Sigmoid colon (tissue), 7 donors: ENCODE measurements at places on chromosomes 2 and 18.

- DNase-seq, result no peak
- no peak overlapping the region for H3K27ac ChIP-seq
- no peaks in the 10 kb centered on the region for H3K27me3 ChIP-seq
These were observed 230.7 kb downstream of the TXNL1 start for GRCh38 chr18:56407646-56408180.

GRCh38 chr2:85525567-85525966, 13.4 kb upstream of the MAT2A start:
- H3K27me3 ChIP-seq, result no peaks in the 10 kb centered on the region
- H3K4me3 ChIP-seq, result no peak overlapping the region
- H3K27ac ChIP-seq, result no peak overlapping the region

- H3K27me3 ChIP-seq, result no peaks in the 10 kb centered on the region
- H3K4me1 ChIP-seq, result no peaks in the 10 kb centered on the region
- H3K4me3 ChIP-seq, result no peak overlapping the region
- H3K27ac ChIP-seq, result peak overlapping the region; percentile 11
- no peaks in the 10 kb centered on the region for H3K36me3 ChIP-seq
These were observed 4.9 kb upstream of the HS6ST1 start for GRCh38 chr2:128323555-128323931.

DNA sequence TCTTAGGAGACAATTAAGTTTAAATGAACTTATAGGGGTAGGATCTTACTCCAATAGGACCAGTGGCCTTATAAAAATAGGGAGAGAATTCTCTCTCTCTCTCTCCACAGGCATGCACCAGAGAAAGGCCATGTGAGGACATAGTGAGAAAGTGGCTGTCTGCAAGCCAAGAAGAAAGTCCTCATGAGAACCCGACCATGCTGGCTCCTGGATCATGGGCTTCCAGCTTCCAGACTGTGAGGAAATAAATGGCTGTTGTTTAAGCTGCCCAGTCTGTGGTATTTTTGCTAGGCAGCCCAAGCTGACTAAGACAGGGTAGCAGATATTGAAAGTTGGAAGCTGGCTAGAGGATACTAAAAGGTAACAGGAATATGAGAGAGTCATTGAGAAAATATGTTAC, 454.0 kb downstream of the NBAS start:
- no peak for DNase-seq
- no peak overlapping the region for H3K4me3 ChIP-seq
- H3K27me3 ChIP-seq, result no peaks in the 10 kb centered on the region
- H3K36me3 ChIP-seq, result no peaks in the 10 kb centered on the region
- no peak overlapping the region for H3K27ac ChIP-seq

DNA sequence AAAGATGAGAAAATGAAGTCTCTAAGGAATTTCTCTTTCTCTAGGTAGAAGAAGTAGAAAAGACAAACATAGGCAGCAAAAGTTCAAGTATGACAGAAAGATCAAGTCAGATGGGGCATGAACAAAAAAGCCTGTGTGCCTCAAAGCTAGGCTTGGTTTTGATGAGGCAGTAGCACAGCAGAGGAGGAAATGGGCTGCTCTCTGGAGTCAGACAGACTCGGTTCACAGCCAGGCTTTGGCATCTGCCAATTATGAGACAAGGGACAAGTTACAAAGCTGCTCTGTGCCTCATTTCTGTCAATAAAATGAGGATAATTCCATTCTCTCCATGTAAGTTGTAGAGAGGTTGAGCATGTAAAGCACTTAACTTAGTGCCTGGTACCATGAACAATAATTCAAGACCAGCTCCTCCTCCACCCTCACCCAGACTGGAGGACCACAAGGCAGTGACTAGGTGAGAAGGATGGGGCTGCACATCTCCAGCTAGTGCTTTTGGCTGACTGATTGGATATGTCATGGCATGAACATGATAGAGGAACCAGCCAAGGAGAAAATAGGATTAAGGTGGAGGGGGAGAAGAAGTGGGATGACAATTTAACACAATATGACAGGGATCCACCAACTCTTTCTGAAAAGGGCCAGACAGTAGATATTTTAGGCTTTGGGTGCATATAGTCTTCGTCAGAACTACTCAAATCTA, 84.6 kb downstream of the TMEM163 start:
- H3K4me3 ChIP-seq, result no peak overlapping the region
- no peaks in the 10 kb centered on the region for H3K36me3 ChIP-seq
- no peak overlapping the region for H3K27ac ChIP-seq
- no peak for DNase-seq
- no peaks in the 10 kb centered on the region for H3K4me1 ChIP-seq
- no peaks in the 10 kb centered on the region for H3K27me3 ChIP-seq

DNA sequence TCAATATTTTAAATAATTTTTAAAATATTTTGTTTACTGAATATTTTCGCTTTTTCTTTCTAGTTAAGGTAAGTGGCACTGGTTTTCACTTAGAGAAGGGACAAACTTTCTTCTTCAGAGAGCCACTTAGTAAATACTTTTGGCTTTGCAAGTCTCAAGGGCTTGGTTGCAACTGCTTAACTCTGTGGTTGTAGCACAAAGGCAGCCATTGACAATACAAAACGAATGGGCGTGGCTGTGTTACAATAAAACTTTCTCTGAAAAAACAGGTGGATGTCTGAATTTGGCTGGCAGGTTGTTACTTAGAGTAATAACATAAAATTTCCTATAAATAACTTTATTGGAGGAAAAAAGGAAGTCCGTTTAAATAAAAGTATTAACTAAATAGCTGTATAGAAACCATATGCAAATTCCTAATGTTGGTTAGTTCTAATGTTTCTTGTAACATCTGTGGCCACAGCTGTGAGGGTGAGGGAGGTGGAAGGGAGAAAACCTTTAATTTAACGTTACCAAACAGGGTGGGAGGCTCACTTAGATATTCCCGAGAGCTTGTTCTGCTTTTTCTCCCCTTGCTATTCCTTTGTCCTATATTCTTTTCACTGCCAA, 62.4 kb upstream of the TNP1 start:
- H3K27me3 ChIP-seq, result no peaks in the 10 kb centered on the region
- DNase-seq, result no peak
- no peaks in the 10 kb centered on the region for H3K4me1 ChIP-seq
- H3K36me3 ChIP-seq, result no peaks in the 10 kb centered on the region
- H3K4me3 ChIP-seq, result no peak overlapping the region

GRCh38 chr2:67848551-67849285, 214.1 kb downstream of the C1D start:
- H3K27ac ChIP-seq, result no peak overlapping the region
- peaks cover 6% of the 10 kb centered on the region for H3K4me1 ChIP-seq
- H3K36me3 ChIP-seq, result no peaks in the 10 kb centered on the region
- no peak for DNase-seq
- no peak overlapping the region for H3K4me3 ChIP-seq
